ENCODE measurements at places on chromosomes 7 and 10.

DNA sequence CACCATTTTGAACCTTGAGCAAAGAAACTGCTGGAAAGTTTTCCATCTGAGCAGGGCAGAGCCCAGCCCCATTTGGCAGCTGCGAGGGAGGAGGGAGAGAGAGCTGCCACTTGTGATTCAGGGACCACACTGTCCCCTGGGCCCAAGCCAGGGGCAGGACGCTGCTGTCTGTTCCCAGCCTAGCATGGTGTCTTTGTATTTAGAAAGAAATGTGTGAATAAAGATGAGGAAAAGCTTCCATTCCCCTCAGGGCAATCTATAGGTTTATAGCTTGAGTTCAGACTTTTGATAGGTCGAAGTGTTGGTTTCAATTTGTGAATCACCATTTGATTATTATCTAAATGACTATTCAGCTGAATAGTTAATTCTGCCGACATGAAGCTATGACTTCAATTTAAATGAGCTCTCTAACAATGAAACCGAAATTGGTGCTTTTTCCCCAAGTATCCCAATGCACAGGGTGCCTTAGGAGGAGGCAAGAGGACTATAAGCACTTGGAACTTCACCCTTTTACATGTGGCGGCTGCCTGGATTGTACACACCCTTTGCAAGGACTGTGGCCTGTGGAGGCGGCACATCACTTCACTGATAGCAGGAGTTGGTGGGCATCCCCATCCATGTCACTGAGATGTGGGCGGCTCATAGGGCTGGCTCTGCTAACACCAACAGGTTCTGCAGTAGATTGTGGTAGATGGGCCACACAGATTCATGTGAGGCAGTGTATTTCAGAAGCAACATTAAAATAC, 223.5 kb downstream of the CCDC3 start:
- no peak for DNase-seq

- DNase-seq: no peak
These were observed 61.1 kb downstream of the GRK5 start for GRCh38 chr10:119268428-119268827.

DNA sequence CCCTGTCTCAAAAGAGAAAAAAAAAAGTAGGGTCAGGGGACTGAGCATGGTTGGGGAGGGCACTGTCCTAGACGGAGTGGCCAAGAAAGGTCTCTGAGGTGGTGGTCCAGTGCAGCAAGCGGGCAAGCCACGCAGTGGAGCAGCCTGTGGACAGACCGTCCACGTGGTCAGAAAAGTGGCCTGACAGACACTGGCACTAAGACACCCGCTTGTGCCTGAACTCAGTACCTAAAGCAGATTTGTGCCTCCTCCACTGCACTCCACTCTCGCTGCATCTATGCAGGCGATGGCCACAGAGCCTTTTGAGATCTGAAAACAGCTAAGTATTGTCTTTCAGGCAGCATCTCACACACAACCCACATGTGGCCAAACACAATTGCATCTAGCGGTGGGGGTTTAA, 8.8 kb downstream of the ASB10 start:
- DNase-seq: no peak

DNA sequence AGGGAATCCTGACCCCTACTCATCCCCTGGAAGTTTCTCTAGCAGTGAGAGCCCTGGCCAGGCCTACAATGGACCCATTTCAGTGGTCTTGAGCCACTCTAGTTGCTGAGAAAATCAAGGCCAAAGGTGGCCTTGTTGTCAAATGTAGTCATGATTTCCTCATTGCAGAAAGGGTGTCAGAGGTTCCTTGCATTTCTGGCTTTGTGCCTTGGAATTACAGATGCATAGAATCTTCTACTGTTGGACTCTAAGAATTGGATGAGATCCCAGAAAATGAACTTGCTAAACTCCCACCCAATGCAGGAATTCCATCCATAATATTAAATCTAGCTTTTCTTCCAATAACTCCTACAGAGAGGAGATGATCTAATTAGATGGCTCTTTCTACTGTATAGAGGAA, 12.2 kb downstream of the CPA2 start:
- no peak for DNase-seq

DNA sequence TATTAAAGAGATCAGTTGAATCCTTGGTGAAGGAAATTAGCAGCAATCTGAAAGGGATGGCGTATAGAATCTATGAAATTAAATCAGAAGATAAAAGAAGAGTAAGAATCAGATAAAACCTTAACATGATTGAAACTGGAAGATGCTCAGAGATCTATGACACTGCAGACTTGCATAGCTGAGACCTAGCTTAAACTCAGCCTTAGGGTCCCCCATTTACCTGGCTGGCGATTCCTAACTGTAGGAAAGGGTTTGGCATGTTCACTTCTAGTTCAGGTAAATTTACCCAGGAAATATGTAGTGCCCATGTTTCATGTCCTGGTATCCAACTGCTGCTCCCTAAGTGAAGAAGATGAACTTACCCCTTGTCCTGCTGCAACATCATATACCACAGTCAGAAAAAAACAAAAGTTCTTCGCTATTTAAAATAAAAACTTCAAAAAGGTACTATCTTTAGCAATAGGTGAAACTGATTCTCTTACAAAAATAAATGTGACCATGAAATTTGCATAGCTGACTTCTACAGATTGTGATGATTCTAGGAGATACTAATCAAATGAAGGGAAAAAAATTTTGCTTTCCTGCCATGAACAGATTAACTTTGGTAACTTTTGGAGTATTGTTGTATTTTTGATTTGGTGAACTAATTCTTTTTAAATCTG, 47.8 kb upstream of the TMEM243 start:
- no peak for DNase-seq

- peak; percentile 47 for DNase-seq
These were observed 27.2 kb upstream of the MSRB2 start for GRCh38 chr10:23067939-23068775.

GRCh38 chr10:42543840-42544372, 94.5 kb downstream of the ZNF33B start:
- DNase-seq: no peak

DNA sequence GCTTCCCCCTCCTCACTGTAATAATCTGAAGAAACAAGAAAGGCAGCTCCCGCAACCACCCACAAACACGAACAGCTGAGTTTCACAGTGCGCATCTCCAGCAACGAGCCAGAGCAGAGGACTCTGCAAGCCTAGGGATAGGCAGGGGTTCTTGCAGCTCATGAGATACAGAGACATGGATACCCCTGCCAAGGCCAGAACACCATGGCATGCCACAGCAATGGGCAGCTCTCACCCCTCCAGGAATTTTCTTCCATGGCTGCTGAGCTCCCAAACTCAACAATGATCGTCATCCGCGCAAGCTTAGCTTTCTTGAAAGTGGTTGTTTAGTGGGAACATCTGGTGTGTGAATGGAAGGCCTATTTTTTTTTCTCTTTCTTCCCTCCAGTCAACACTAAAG, 637.3 kb downstream of the SORCS3 start:
- DNase-seq: no peak

DNA sequence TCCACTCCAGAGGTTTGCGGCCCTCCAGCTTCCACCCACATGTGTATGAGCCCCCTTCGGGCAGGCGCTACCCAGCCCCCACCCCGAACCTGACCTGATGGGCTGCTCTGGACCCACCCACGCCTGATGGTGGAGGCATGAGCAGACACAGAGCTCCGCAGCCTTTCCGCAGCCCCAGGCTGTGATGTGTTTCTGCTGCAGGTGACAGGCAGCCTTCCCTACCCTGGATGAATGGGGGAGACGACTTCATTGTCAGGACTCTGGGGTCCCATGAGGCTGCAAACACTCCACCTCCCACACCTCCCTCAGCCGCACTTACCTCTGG, 61.2 kb downstream of the OAT start:
- no peak for DNase-seq

- no peak for DNase-seq
These were observed 4.1 kb upstream of the CTBP2 start for GRCh38 chr10:125164421-125164820.

Measured in CD8-positive, alpha-beta memory T cell (primary cell).